ENCODE measurements at places on chromosomes 1 and 21.

DNA sequence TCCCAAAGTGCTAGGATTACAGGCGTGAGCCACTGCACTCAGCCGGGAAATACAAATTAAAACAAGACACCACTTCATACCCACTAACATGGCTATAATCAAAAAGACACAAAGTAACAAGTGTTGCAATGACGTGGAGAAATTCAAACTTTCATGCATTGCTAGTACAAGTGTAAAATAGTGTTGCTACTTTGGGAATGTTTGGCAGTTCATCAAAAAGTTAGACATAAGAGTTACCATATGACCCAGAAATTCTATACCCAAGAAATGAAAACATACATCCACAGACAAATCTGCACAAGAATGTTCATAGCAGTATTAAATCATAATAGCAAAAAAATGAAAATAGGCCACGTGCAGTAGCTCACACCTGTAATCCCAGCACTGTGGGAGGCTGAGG is 16.4 kb downstream of the FOXJ3 start:
- no peak for DNase-seq

DNA sequence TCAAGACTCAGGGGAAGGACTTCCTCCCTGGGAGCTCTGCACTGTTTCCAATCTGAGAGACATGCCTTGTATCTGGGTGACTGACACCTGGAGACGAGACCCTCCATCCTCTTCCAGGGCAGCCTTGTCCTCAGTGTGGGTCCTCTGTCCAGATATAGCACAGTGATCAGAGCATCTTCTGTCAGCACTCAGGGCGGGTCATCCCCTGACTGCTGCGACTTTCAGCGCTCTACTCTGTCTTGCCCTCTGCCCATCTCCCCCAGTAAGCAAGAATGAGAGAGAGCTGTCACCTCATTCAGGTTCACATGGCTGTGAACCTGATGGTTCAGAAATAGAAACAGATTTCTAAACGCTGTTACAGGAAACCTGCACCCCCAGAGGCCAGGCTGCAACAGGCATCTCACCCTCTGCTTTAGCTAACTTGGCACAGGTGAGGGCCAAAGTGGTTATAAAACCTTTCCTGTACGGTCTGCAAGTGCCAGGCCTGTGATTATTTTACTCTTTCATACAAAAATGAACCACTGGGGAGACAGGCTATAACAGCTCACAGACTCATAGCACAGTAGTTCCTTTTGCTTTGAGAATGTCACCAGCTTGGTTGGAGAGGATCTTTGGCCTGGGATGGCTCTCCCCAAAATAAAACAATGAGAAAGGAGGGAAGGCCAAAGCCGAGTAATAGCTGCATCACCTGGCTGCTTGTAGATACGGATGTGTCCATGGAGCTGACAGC is 11.4 kb upstream of the TENT5C start:
- no peak for DNase-seq

DNA sequence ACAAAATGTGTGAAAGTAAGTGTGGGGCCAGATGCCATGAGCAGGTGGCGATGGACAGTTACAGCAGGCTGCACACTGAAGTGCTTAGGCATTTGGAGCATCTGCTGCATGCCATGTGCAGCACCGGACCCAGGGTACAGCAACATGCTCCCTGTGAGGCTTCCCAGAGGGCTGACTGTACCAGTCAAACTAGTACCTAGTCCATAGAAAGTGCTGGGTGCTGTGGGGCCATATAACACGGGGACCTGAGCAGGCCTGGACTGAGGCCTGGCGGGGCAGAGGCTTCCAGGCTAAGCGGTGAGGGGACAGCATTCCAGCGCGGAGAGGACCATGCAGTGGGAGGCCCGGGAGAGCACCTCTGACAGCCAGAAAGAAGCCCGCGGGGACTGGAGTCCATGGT is 29.9 kb upstream of the PKP1 start:
- DNase-seq: no peak

- no peak for DNase-seq
Observed at GRCh38 chr1:168019407-168019806, 82.5 kb upstream of the MPC2 start.

GRCh38 chr1:207944571-207944970 is 33.6 kb upstream of the CD34 start:
- DNase-seq: no peak

Data from effector CD4-positive, alpha-beta T cell (primary cell).